Right lung (tissue), 10 donors: ENCODE measurements at places on chromosomes 4 and X.

DNA sequence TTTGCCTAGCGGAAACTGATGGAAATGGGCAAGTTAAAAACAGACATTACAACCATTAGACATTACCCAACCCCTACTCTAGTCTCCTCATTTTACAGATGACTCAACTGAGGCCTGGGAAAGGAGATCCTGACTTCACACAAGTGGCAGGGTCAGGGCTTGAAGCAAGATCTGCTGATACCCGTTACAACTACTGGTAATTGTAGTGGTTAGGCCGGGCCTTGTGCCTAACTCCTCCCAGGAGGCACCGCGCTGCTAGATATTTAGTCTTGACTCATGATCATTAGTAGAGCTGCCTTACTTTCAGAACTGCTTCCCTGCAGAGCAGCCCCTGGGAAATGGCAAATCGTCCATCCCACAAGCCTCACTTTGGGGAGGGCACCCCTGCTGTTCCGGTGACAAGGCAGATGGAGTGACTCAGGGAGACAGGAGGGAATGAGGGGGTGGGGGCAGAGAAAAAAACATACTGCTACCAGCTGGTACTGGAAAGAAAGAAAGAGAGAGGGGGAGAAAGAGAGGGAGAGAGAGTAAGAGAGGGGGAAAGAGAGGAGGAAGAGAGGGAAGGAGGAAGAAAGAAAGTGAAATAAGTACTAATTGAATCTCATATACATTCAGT, 12.2 kb downstream of the ARHGEF6 start:
- no peak for DNase-seq

- no peak for DNase-seq
These were observed 10.3 kb downstream of the MAOA start for GRCh38 chrX:43666311-43666912.

DNA sequence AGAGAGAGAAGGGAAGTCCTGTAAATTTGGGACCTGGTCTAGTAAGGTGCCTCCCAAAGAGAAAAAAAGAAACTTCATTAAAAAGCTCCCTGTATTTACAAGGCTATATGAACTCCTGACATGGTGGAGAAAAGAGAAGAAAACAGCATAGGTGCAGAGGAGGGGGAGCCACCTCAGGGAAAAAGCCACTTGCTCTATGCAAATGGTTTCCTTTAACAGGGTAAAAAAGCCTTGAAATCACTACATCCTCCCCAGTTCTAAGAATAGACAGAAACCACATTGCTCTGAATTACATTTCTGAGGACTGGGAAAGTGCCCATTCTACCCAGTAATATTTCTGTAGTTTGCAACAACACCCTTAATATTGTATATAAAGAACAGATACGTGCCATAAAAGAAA, 165.5 kb downstream of the KLF8 start:
- no peak for DNase-seq

DNA sequence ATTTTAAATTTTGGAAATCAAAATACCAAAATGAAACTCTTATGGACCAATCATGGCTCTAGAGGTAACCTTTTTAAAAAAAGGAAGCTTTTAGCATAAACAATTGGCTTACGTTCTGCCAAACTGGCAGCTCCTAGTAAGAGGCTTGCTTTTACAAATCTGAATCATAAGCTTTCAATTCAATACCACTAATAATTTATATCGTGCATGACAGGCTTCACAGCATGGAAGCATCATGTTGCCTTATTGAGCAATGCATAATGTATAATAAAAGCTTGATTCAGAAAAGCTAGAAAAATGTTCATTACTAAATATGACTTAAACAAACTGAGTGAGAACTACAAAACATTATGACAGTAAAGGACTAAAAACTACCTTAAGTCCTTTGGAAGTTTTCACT, 280.9 kb downstream of the IQCM start:
- no peak for DNase-seq

GRCh38 chr4:113773014-113773413, 11.5 kb upstream of the CAMK2D start:
- no peak for DNase-seq

DNA sequence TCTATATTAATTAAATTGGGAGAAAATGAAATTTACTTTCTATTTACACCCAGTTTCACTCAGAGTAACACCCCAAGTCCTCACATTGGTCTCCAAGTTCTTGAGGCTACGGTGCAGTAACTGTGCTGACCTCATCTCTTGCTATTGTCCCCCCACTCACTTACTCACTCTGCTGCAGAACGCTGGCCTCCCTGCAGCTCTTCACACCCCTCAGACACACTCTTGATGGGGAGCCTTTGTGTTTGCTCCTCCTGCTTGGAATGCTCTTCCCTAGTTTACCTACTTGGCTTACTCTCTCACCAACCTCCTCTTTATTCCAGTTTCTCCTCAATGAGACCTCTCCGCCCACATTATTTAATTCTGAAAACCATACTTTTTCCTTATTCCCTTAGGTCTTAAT, 22.2 kb upstream of the SPARCL1 start:
- DNase-seq = no peak

DNA sequence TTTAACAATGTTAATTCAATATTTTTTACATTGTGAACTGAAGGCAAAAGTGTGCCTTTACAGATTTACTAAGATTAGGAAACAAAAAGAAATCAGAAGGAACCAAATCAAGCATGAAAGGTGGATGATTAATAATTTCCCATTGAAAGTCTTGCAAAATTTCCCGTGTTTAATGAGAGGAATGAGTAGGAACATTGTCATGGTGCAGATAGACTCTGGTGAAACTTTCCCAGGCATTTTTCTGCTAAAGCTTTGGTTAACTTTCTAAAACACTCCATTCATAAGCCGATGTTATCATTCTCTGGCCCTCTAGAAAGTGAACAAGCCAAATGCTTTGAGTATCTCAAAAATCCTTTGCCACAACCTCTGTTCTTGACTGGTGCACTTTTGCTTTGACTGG, 1522.8 kb upstream of the PABPC4L start:
- DNase-seq = no peak

GRCh38 chr4:52269761-52270160, 218.7 kb downstream of the SPATA18 start:
- no peak for DNase-seq
